ENCODE measurements at places on chromosomes 1 and 21.

DNA sequence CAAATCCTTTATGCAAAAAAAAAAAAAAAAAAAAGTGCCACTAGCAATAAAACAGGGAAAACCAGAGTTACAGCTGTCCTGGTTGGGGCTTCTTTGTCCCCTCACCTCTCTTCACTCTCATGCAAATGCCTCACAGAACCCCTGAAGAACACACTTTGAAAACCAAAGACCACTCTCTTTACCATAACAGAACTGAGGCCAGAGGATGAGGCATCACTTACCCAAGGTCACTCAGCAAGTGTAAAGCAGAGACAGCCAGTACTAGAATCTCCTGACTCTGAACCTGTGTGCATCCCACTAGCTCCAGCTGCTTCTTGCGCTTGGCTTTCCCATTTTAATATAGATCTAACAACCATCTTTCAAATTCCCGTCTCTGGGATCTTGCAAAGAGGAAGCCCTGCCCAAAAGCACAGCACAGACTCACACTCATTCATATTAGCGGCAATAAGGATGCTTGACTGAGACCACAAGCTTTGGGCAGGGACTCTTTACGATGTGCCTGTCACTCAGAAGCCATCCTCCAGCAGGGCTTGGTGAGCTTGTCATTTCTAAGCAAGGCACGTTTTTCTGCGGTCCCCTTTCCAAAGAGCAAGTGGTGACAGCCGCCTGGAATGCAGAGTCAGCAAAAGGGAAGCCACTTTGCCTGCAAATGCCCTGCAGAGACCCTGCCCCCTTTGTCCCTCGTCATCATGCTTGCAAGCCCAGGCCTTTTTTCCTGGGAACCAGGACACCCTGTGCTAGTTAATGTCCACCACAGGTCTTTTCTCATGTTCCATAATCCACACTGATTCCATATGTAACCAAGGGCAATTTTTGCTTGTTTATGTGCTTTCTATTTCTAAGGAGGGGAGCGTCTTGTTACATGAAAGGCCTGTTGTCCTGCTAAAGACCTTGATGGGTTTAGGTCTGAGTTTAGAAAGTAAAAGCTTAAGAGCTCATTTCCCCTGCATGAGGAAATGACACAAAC is 76.5 kb upstream of the NFIA start:
- DNase-seq: no peak

- no peak for DNase-seq
These were observed 93.1 kb downstream of the RIPK4 start for GRCh38 chr21:41673596-41674335.

DNA sequence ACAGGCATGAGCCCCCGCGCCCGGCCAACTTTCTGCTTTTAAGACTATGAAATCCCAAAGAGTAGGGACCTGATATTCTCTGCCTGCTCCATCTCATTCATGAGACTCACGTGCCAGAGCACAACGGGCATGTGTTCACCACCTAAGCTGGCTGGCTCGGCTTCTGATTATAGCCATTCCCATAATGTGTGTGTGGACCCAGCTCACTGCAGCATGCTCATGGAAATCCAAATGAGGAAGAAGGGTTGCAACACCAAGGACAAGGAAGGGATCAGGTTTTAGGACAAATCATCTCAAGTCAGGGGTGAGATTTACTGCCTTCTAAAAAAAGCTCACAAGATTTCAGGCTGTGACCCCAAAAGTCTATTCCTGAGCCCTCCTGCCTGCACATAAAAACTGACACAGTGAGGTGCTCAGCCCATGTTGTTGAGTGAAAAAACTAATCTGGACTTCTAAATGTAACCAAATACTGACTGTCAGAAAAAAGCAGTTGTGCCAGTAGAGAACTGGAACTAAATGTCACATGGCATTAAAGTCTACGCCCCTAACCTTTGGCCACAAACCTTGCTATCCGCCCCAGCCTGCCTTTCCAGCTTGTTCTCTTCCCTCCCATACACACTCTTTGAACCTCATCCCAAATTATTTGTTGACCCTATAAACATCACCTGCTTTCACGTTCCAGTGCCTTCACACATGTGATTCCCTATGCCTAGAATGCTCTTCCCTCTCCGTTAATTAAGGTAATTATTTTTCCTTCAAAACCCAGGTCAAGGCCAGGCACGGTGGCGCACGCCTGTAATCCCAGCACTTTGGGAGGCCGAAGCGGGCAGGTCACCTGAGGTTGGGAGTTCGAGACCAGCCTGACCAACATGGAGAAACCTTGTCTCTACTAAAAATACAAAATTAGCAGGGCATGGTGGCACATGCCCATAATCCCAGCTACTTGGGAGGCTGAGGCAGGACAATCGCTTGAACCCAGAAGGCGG is 9.1 kb upstream of the COA7 start:
- DNase-seq: no peak

- no peak for DNase-seq
These were observed 19.9 kb upstream of the VAMP3 start for GRCh38 chr1:7751174-7751573.

DNA sequence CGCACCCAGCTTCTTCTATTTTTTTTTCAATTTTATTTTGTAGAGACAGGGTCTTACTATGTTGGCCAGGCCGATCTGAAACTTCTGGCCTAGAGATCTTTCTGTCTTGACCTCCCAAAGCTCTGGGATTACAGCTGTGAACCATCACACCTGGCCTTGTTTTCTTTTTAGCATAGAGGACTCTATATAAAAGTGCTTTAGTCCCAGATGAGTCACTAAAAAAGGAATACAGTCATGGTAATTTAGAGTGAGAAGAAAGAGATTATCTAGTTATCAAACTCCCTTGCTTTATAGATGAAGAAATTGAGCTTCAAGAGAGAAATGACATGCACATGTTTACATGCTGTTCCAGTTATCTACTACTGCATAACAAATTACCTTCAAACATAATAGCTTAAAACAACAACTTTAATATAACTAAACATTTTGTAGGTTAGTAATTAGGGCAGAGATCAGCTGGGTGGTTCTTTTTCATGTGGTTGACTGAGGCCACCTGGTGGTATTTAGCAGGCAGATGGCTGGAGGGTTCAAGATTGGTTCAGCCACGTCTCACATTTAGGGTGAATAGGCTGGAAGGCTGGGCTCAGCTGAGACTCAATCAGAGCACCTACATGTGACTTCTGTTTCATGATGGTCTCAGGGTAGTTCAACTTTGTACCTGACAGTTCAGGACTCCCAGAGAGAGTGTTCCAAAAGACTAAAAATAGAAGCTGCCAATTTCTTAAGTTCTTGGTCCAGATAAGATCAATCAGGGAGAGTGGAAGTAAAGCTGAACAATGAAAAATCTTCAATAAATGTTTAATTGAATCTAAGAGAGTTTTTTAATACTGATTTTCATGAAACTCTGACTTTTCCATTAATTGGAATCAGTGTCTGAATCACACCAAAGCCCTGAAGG is 16.9 kb upstream of the MTF2 start:
- no peak for DNase-seq

GRCh38 chr1:11414926-11415538 is 63.9 kb upstream of the DISP3 start:
- no peak for DNase-seq

GRCh38 chr1:47325528-47325927 is 8.1 kb upstream of the CMPK1 start:
- DNase-seq: no peak

DNA sequence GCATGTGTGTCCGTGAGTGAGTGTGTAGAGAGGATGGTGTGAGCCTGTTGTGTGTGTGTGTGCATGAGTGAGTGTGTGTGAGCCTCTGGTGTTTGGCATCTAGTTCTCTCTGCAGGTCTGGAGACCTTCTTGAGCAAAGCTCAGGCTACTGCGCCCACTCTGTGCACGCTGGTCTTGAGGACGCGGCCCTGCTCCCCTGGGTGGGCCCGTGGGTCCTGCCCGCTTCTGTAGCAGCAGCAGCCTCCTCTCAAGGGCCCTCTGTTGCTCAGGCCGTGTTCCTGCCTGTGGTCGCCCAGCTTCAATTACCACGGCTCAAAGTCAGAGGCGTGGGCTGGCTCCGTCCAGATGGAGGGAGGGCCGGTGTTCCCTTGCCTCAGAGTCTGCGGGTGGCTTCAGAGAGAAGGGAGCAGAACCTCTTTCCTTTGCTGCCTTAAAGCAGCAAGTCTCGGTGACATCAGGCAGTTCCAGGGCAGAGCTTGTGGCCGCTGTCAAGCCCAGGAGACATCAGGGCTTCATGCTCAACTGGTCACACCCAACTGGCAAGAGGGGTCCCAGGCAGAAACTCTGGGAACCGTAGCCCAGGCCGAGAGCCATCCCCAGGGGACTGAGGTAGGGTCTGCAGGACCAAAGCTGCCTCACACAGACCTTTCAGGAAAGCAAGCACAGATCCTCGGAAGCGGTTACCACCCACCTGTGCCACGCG is 270.6 kb upstream of the VAMP3 start:
- DNase-seq: no peak

DNA sequence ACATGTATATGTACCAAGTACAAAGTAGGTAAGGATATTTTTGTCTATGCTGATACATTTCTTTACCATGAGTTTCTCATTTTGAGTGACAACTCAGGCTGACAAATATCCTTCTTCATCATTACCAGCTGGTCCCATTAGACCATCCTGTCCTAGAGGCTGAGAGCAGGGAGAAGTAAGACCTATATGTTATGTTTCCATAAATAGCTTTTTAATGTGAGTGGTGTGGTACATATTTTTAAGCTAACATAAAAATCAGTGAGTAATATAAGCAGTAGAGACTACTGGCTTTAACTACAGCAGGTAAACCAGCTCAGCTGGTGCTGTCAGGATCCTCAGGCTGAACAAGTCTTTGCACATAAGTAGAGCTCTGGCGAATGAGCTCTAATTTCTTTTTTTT is 62.4 kb downstream of the CLEC20A start:
- DNase-seq: no peak

DNA sequence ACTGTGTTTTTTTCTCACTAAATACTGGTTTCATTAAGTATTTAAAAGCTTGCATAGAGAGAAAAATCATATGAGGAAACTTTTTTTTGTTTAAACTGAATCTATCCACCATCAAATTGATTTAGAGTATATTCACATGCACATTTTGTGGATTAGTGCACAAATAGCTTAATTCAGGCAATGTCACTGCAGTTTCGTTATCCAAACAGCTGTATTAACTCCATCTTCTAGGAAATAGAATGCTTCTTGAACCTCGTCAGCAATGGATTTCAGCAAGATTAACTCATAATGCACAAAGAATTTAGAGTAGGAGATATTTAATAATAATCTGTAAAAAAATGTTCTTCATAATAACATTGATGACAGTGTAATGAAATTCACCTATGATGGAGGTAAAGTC is 37.5 kb downstream of the NEXN start:
- no peak for DNase-seq

DNA sequence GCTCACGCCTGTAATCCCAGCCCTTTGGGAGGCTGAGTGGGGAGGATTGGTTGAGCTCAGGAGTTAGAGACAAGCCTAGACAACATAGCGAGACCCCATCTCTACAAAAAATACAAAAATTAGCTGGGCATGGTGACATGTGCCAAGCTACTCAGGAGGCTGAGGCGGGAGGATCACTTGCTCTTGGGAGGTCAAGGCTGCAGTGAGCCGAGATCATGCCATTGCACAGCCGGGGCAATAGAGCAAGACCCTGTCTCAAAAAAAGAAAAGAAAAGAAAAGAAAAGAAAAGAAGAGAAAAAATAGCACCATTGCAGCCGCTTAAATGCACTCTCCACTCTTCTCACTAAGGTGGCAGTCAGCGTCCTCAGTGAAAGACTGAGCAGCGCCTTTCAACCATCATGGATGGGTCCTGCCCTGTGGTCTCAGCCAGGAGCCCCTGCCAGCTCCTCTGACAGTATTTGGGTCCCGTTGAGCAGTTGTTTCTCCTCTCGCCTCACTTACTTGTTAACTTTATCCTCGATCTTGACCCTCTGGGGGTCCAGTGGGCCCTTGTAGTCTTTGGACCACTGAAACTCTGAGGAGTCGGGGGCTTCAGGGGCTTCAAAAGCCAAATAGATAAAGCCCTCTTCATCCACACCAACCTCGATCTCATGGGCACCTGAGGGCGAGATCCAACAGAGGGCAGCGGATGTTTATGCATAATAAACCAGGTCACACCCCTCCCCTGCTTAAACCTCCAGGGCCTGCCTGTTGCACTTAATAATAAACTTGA is 36.9 kb downstream of the MYOM3 start:
- no peak for DNase-seq

- no peak for DNase-seq
These were observed 17.1 kb upstream of the EDN2 start for GRCh38 chr1:41501581-41501980.

DNA sequence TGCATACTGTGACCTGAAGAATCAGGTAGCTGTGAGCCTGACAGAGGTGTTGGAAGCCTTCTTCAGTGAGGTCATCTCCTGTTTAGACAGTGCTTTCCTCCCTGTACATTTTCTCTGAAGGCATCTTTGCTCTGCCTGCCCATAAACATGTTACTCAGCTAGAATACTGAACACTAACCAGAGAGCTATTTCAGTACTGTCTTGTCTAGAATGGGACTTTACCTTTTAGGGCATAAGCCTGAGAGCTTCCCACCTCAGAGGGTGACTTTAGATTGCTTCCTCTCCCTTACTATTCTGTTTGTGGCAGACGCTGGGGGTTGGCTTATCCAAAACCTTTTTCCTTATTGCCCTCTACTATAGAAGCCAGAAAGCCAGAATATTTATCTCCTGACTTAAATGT is 23.3 kb upstream of the ZNF326 start:
- no peak for DNase-seq

DNA sequence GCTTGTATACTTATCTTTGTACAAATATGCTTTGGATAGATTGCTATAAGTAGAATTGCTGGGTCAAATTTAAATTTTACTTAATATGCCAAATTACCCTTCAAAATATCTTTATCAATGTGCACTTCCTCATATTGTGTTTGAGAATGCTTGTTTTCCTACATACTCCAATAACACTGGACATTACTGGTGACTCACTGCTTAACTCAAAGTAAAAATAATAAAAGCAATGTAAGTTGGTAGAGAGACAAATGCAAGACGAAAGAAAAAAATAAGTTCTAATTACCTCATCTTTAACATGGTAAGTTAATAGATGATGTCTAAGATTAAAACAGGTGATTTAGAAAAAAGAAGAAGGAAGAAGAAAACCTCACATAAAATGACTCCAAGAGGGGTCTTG is 7.9 kb upstream of the SH3GLB1 start:
- no peak for DNase-seq

GRCh38 chr1:219966071-219966349 is 37.7 kb upstream of the SLC30A10 start:
- DNase-seq: no peak

DNA sequence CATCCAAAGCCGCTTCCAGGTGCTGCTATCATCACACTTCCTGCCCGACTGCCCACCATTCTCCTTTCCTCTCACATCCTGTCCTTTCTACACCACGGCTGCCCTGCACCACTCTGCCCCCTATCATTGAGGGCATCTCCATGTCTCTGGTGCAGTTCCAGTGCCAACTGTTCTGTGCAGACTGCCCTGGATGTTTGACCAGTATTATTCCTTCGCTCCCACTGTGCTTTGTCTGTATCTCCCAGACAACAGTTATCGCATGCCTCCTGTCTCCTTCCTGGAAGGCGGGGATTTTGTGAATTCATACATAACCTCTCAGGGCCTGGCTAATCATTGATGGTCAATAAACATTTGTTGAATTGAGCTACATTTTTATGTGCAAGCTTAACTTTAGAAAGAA is 63.6 kb upstream of the GNG12 start:
- no peak for DNase-seq
